Right ventricle myocardium inferior (tissue), 1 donor: ENCODE measurements at places on chromosomes 2 and 18.

DNA sequence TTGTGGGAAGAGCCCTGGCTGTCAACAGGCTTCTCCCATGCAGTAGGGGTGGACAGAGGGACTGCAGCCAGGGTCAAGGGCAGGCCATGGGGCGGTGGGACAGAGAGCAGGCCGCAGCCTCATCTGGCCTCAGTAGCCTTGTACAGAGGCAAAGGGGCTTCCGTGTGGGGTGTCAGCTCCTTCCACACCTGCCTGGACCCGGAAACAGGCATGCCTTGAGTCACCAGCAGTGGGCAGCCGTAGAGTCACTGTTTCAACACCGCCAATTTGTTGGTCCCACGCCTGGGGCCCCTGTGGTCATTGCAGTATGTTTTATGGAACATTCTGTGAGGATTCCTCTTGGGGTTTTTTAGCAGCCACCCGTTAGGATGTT is 173.0 kb downstream of the SMAD7 start:
- DNase-seq = no peak

DNA sequence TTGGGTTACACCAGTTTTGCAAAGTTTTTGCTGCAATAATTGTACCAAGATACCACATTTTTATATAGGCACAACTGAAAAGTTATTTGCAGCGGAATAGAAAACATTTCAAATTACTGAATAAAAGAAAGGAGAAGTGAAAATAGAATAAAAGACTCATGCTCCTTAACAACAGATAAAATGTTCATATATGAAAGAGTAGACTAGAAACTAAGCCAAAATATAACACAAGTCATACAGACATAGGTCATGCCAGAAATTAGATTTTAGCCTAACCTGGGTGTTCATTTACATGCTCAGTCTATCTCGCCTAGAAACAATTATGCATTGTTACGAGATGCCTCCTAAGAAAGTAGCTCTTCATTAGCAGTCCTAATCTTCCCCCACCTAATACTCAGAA is 16.4 kb upstream of the MAP3K20 start:
- no peak for DNase-seq

GRCh38 chr2:86065512-86065911 is 40.2 kb downstream of the POLR1A start:
- no peak for DNase-seq

GRCh38 chr2:26471766-26472706 is 5.9 kb downstream of the OTOF start:
- peak; percentile 35 for DNase-seq

- no peak for DNase-seq
Measured at GRCh38 chr2:11710210-11710609, 36.2 kb upstream of the LPIN1 start.
